ENCODE measurements at places on chromosomes 4 and X.

- DNase-seq = no peak
Measured at GRCh38 chr4:78648640-78649363, 97.2 kb downstream of the ANXA3 start.

DNA sequence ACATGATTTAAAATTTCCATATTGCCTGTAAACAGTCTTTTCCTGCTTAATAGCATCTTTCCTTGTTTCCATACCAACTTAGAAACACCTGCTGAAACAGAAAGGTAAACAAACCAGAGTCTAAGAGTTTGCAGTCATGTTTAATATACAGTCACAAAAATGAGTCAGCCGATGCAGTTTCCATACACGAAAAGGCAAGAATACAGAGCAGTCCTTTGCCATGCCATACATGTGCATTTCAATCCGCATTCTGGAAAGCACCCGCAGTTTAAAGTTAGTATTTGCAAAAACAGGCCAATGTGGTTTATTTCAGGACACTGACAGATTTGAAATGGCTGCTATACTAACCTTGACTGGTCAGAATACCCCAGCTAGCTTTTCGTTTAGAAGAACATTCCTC is 32.1 kb downstream of the ASB5 start:
- DNase-seq = no peak

- DNase-seq = no peak
Measured at GRCh38 chrX:50002067-50002714, 79.8 kb downstream of the CLCN5 start.

DNA sequence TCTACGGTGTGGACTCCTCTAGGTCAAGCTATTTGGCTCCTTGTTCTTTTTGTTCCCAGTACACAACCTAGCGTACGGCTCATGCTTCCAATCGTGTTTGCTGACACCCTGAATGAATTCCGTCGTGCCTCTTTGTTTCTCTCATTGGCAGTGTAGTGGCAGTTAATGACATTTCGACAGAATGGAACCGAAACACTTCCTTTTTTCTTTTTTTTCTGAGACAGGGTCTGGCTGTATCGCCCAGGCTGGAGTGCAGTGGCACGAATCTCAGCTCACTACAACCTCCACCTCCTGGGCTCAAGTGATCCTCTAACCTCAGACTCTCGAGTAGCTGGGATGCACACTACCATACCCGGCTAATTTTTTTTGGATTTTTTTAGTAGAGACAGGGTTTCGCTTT is 113.3 kb upstream of the ATP6AP2 start:
- DNase-seq = no peak

DNA sequence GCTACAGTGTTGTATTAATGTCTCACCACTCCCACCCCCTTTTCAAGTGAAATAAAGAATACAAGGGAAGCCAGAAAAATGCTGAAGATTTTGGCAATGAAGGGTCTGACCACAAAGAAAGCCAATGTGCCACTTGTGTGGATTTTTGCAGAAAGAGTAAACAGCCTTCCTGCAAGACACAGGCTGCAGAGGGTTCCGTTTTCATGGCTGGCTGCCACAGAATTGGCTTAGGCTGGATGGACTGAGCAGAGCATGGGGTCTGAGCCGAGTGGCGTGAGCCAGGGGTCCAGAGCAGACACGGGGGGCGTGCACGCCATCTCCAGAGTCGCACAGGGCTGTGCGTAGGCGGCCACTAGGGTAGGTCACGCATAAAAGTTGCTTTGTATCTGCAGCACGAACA is 69.2 kb downstream of the MTNR1A start:
- no peak for DNase-seq

- DNase-seq = no peak
Measured at GRCh38 chrX:115650916-115651315, 89.9 kb downstream of the PLS3 start.

GRCh38 chr4:7210824-7211223 is 18.5 kb downstream of the SORCS2 start:
- DNase-seq = no peak

GRCh38 chr4:26071688-26072087 is 157.7 kb downstream of the SMIM20 start:
- DNase-seq = no peak

GRCh38 chrX:13472975-13473374 is 96.4 kb upstream of the EGFL6 start:
- no peak for DNase-seq

- DNase-seq = no peak
Measured at GRCh38 chrX:15820106-15821073, 30.1 kb downstream of the ZRSR2 start.

DNA sequence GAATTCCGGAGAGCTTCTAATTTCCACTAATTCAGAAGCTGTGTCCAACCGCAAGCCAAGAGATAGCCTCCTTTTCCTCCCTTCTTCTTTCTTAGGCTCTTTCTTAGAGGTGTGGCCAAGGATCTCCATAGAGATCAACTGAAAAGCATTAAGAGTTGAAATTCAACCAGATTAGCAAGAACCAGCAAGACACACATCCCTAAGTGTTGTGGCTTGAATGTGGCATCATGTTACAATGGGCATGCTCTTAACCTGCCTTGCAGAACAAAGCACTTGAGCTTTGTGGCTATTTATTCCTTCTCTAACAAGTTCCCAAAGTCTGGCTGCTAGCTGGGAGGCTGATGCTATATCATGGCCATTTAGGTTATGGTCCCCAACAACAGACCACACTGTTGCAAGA is 10.4 kb downstream of the ANOS1 start:
- DNase-seq = no peak

DNA sequence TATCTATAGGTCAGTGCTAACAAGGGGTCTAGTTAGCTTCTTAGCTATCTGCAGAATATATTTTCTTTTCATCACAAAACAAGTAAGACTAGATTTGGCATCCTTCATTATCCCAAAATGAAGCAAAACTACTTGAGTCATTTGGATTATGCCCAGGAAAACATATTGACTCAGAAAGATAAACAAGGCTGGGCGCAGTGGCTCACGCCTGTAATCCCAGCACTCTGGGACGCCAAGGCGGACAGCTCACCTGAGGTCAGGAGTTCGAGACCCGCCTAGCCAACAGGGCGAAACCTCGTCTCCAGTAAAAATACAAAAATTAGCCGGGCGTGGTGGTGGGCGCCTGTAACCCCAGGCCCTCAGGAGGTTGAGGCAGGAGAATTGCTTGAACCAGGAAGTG is 18.0 kb upstream of the MND1 start:
- DNase-seq = no peak

- no peak for DNase-seq
Measured at GRCh38 chrX:12419591-12419990, 281.3 kb downstream of the FRMPD4 start.

DNA sequence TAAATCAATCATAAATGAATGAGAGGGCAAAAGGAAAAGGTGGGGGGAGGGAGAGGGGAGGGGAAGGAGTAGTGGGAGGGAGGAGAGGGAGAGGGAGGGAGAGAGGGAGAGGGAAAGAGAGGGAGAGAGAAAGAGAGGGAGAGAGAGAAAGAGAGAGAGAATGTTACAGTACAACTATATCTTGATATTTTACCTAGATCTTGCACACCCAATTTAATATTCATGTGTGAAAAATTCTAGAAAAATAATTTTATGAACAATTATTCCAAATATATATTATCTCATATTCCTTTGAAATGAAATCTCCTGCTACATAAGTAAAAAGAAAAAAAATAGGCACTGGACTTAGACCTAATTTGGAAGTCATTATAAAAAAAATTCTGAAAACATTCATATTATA is 120.0 kb downstream of the SCLT1 start:
- no peak for DNase-seq

- DNase-seq = no peak
Measured at GRCh38 chr4:186348433-186348832, 82.4 kb downstream of the F11 start.

GRCh38 chr4:158371158-158371557 is 150.5 kb upstream of the RXFP1 start:
- no peak for DNase-seq

GRCh38 chrX:15525664-15526416 is 25.2 kb downstream of the BMX start:
- no peak for DNase-seq

Data from effector memory CD8-positive, alpha-beta T cell (primary cell).